ENCODE measurements at places on chromosomes 3 and 15.

DNA sequence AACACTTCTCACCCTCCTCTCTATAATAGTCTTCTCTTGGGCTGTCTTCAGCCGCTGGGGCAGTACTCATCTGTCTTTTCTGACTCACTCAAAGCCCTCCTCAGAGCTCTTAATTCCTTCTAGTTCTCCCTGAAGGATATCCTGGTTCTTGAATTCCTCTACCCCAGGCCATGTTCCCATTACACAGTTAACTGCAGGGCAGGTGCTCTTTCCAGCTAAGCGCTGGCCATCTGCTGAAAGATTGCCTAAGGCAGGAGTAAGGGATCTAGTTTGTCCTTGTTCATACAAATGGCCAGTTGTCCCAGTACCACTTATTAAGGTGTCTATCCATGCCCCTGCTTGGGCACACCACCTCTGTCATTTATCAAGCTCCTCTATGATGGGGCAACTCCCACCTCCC lies 10.2 kb upstream of the SPG11 start:
- no peaks in the 10 kb centered on the region for H3K4me1 ChIP-seq
- H3K36me3 ChIP-seq = no peaks in the 10 kb centered on the region
- no peak overlapping the region for H3K4me3 ChIP-seq

DNA sequence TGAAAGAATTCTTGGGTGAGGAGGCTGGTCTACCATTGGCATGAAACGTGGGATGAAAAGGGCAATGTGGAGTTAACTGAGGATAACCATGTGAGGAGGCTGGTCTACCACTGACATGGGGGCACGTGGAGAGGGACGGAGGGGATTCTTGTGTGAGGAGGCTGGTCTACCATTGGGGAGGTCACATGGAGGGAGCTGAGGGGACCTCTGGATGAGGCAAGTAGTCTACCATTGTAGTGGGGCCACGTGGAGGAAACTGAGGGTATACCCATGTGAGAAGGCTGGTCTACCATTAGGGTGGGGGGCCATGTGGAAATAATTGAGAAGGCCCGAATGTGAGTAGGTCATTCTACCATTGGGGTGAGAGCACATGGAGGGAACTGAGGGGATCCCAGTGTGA lies 154.1 kb downstream of the FBLN2 start:
- H3K4me3 ChIP-seq = no peak overlapping the region
- H3K27me3 ChIP-seq = no peaks in the 10 kb centered on the region
- H3K4me1 ChIP-seq = no peaks in the 10 kb centered on the region
- no peak for DNase-seq
- H3K27ac ChIP-seq = no peak overlapping the region

DNA sequence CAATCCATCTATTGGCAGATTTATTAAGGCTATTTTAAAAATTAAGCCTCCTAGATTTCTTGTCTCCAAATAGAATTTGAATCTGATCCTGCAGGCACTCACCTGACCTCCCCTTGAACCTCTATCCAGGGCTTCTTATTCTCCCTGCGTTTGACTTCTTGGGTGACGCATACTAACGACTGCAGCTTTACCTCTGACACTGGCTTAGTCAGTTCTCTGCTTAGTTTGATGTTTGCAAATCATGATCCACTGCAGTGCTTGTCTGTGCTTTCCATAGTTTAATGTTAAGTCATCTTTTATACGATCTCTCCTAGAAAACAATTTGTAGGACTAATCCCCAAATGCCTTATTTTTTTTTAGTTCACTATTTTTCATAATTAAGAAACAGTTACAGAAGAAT lies 233.1 kb downstream of the ROBO1 start:
- no peak overlapping the region for H3K4me3 ChIP-seq
- no peaks in the 10 kb centered on the region for H3K36me3 ChIP-seq
- no peak for DNase-seq
- no peak overlapping the region for H3K27ac ChIP-seq

GRCh38 chr3:154193000-154193615 lies 71.9 kb downstream of the ARHGEF26 start:
- H3K36me3 ChIP-seq = no peaks in the 10 kb centered on the region
- H3K4me3 ChIP-seq = no peak overlapping the region
- no peaks in the 10 kb centered on the region for H3K4me1 ChIP-seq
- no peaks in the 10 kb centered on the region for H3K27me3 ChIP-seq
- H3K27ac ChIP-seq = no peak overlapping the region
- DNase-seq = no peak

DNA sequence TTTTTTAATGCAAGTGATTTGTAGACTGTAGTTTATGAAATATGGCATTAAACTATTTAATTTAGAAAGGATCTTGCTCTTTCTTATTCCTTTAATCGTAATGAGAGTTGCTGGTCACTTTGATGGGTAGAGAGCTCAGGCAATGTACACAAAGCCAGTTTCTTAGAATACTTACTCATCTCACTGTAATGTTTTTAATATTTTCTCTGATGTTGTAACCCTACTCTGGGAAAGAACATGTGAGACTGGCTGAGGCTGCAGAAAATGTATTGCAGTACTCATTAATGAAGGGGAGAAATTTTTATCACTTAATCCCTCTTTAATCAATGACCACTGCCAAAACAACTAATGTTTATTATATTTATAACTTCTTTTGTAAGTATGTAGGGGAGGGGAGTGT lies 479.4 kb upstream of the KCNMB2 start:
- DNase-seq = no peak
- no peaks in the 10 kb centered on the region for H3K4me1 ChIP-seq
- H3K4me3 ChIP-seq = no peak overlapping the region

All from gastrocnemius medialis (tissue), 4 donors.